H7 (cell line): ENCODE measurements at places on chromosomes 4 and X. TPM values are rescaled to one million over a fixed set of nuclear protein-coding genes. Genes with fewer than 3 reads are reported as not detected.

Gene SYNPO2
- 0.38 and 0.41 TPM in 2 replicates for total RNA-seq

DNA sequence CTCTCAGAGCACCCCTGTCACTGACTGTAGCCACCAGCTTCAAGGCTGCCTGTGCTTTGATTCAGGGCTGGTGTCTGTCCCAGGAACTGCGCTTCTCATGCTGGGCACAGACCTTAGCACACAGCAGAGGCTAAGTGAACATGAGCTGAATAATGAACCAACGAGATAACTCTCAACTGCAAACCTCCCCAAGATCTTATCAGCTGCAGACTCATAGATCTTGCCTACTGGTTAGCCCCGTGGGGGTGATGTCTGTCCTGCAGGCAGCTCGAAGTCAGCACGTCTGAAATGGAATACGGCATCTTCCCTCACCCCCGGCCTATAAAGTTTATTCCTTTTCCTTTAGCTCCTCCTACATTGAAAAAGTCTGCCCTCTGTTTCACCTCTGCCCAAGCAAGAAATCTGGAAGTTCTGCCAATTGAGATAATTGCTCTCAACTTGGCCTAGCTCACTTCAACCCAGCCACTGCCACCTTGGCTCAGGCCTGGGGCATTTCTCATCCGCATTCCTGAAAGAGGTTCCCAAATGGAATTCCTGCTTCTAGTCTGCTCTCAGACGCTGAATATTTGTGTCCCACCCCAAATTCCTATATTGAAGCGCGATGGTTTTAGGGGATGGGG lies 73.7 kb downstream of the GATB start:
- DNase-seq = no peak

Gene TNIP2
- total RNA-seq = 44.6 and 51.3 TPM in 2 replicates

- DNase-seq = no peak
These were observed 9.0 kb upstream of the HPF1 start for GRCh38 chr4:169766741-169767140.

Gene P2RY10
- not detected in 2 replicates for total RNA-seq

DNA sequence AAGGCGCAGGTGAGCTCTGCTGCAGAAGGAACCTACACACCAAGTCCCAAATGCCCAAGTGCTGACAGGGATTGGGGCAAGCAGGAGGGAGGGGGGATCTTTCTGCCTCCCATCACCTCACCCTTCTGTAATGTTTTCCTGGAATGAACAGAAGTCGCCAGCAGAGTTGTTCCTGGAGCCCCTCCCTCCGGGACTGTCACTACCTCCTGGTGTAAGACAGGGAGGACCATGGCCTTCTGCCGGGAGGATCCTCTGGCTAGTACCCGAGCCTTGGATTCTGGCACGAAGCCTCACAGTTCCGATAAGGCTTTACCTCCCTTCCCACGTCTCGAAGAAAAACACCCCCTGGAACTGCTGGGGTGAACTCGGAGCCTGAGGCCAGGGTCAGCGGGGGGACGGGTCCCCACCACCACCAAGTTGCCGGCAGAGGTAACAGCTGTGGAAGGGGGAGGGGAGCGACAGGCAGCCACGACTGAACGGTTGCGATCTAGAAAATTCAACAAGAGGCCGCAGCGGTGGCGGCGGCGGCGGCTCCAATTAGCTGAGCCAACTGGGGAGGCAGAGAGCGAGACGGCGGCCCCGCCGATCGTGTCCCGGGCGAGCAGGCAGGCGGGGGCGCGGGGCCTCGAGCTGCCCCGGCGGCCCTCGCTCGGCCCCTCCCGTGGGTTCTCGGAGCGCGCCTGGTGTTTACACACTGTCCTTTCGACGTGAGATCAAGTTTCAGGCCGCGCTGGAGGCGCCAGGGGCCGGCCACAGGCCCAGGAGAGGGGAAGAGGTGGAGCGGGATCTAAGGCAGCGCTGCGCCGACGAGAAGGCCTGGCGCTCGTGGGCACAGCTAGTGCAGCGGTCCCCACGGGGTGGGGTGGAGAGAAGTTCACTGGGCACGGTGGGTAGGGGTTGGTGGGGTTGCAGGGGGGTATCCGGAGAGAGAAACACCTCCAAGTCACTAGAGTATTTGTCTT lies 53.7 kb upstream of the BCOR start:
- peak; percentile 81 for DNase-seq

Gene GYPE
- not detected in 2 replicates for total RNA-seq

DNA sequence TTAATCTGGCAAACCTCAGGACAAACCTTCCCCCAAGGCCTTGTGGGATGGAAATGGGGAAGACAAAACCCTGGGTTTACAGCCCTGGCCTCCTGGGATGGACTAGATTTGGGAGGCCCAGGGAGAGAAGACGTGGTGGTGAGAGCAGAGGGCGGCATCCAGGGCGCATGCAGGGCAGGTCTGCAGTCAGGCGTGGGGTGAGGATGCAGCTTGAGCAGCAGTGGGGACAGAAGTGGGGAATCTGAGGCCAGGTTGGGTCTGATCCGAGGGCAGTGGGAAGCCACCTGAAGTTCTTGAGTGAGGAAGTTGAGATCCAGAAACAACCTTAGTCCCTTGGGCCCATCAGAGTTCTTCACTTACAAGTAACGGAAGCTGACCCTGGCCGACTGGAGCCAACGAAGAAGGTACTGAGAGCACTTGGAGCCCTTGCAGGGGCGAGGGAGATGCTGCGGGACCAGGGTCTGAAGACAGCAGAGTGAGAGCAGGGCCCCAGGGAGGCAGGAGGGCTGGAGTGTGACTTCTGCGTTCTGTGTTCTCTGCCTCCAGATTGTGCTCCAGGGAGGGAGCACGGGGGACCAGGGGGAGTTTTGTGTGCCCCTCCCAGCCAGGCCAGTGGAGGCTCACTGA lies 42.0 kb upstream of the GPR78 start:
- no peak for DNase-seq

DNA sequence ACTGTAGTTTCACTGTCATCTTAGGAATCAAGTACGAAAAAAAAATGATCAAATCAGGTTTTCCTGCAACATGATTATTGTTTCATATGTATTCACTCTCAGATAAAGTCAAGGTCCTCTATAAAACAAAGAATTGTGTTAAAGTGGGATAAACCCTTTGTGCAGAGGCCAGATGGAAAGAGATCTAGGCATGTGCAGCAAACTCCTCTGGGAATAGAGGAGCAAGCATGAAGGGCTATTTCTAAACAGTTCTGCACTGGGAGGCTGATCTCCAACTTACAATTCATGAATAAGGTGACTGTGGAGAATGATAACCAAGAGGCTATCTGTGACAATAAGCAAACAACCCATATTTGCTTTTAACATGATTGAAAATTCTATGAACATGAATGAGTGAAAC lies 2.4 kb upstream of the WDFY3 start:
- no peak for DNase-seq

DNA sequence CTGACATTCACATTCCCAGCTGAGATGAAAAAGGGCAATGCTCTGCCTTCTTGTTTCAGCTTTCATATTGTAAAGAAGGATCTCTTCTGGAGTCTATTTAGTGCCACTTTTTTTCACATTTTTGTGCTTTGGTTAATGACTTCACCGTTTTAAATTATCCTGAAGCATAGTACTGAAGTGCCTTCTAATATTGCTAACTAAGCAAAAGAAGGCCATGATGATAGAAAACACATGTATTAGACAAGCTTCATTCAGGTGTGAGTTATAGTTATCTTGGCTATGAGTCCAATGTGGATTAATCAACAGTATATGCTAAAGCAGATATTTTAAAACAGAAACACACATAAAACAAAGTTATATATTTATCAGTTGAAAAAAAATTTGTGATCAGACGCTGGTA lies 40.4 kb downstream of the NXT2 start:
- DNase-seq = no peak

DNA sequence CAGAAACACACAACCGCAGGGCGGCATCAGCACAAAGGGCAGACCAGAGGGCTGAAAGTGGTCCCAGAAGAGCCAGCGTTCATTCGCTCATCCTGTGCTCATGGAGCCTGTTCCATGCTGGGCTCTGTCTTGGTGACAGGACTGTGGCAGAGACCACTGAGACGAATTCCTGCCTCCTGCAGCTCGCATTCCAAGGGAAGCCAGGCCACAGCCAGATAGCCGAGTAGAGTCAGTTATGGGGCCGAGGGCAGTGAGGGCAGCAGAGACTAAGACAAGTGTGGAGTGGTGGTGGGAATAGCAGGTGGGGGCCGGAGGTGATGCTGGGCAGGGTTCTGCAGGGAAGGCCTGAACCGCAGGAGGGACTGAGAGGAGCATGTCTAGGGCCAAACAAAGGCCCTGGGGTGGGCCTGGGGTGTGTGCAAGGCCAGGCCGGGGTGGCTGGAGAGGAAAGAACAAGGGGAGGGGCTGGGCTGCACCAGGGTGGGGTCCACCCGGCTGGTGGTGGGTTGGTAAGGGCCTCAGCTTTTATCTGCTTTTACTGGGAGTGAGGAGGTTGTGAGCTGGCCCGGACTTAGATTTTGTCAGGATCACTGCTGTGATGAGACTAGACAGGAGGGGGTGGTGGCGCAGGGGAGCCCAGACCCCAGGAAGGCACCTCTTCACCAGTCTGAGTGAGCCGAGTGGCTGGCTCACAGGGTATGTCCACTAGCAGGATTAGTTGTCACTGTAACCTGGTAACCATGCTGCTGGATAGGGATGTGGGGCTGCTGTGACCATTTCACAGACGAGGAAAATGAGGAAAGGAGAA lies 6.3 kb downstream of the PSAPL1 start:
- peak; percentile 74 for DNase-seq

Gene ATP8A1
- 3.9 and 7.0 TPM in 2 replicates for total RNA-seq

DNA sequence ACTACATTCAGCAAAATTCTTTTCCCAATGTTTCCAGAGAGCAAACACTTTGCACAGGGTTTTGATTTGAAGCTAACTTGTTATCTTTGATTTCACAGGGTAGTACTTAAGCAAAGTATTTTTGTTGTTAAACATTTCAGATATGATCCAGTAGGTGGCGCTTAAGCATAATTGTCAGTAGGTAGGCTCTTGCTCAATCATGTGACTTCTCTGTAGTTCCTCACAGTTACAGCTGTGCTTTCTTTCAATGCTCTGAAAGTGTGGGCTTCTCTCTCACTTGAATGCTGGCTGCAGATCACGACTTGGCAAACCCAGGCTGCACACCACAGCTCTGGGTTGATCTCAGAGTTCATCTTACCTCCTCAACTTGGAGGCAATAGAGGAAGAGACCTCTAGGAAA lies 1016.5 kb downstream of the SH3BGRL start:
- peak; percentile 5 for DNase-seq

GRCh38 chr4:2044542-2045517 lies 14.3 kb upstream of the NAT8L start:
- DNase-seq = peak; percentile 38

Gene PPP1R2C
- total RNA-seq = not detected in 2 replicates

GRCh38 chrX:82757614-82758013 lies 750.5 kb upstream of the POU3F4 start:
- DNase-seq = no peak

DNA sequence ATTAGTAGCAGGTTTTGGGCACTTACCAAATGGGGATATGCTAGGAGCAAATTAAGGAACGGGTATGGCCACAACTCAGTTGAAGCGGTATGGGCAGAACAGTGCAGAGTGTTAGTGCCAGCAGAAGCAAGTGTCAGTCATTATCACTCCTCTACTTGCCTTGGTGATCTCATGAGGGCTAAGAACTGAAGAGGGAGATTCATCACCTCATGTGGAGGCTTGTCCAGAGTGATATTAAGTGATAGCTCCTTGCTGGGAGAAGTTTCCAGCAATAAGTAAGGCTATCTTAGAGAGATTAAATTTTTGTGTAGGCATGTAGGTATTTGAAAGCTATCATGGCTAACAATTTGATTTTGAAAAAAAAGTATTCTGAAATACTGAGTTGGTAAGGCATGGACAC lies 615.4 kb upstream of the SMIM31 start:
- no peak for DNase-seq

DNA sequence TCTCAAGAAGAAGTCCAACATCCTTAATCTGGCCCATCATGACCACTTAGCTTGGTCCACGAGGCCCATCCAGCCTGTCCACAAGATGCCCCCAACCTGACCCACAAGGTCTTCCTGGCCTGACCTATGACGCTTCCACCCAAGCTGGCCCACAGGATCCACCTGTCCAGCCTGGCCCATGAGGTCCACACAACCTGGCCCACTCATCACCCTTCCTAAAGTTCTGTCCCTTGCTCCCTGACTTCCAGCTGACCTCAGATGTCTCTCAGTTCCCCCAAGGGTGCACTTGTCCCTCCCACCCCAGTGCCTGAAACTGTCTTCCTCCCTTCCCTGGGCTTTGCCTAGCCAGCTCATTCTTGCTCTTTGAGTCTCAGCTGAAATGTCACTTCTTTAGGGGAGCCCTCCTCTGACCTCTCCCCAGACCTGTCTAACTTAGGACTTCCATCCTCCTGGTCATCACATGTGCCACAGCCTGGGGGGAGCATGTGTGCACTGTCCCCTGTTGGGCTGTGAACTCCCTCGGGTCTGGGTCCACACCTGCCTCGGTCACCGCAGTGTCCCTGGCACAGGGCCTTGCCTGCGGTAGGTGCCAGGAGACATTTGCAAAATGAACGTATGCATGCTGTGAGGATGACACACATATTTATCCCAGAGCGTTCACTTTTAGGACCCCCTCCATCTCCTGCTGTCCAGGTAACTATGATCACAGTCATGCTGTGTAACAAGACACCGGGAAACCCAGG lies 61.7 kb downstream of the EVC start:
- no peak for DNase-seq

Gene RASGEF1B
- 4.0 and 6.1 TPM in 2 replicates for total RNA-seq

DNA sequence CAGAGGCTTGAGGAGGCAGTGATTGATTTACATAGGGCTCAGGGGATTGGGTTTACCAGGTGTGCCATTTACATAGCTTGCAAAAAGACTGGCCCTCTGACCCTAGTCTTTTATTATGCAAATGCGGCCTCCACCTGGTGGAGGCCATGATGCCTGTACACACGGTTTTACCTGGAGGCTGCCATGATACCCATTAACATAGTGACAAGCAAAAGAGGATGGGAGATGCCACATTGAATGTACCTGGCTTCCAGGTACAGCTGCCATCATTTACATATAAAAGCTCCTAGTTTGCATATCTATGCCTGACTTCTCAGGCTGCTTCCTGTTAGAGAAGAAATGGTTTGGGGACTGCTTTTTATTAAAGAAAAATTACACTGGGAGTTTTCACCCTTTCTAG lies 72.0 kb downstream of the NEXMIF start:
- DNase-seq = no peak

- DNase-seq = no peak
These were observed 101.3 kb downstream of the LARP1B start for GRCh38 chr4:128162434-128162833.

Gene SHISA3
- total RNA-seq = 1.6 and 2.2 TPM in 2 replicates

Gene SPANXB1
- not detected in 2 replicates for total RNA-seq

GRCh38 chr4:41140410-41140809 lies 73.9 kb downstream of the APBB2 start:
- no peak for DNase-seq

GRCh38 chrX:11908371-11908770 lies 150.3 kb downstream of the MSL3 start:
- DNase-seq = peak; percentile 28

DNA sequence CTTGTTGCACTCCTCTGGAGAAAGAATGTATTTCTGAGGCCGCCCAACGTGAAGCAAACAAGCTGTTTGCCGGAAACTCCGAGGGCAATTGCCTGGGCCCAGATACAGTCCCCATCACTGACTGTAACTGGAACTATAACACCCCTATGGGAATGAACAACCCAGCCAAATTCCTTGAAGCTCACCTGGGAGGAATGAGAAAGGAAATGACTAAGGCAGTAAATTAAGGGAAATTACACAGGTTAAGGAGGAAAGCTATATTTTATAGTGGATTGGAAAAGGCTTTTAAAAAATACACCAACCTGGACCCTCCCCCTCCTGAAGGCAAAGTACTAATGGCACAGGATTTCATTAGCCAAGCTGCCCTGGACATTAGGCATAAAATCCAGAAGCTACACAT lies 11.7 kb upstream of the HERC5 start:
- DNase-seq = no peak
